ENCODE measurements at places on chromosomes 16 and 17.

DNA sequence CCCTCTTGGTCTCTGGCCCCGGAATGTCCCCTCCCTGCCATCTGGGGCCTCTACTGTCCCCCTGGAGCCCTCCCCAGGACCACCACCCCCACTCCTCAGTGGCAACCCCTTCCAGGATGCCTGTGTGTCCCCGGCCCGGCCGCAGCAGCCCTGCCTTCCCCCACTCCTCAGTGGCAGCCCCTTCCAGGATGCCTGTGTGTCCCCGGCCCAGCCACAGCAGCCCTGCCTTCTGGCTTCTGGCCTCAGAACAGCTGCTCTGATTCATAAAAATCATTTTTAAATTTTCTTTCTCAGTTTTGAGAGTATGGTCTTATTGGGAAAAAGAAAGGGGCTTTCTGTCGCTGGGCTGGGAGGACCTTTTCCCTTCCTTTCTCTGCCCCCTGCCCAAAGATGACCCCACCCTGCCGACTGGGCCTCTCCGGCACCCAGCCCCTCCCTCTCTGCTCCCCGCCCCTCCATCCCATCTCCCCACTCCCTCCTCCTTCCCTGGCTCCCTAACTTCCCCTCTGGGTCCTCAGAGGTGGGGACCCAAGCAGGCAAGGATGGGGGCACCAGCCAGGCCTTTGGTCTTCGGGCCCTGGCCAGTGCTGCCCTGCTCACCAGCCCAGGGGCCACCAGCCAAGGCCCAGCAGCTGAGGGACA lies 40.5 kb downstream of the BAHCC1 start:
- no peak for DNase-seq

GRCh38 chr17:72970246-72970645 lies 122.2 kb downstream of the SLC39A11 start:
- DNase-seq = no peak

DNA sequence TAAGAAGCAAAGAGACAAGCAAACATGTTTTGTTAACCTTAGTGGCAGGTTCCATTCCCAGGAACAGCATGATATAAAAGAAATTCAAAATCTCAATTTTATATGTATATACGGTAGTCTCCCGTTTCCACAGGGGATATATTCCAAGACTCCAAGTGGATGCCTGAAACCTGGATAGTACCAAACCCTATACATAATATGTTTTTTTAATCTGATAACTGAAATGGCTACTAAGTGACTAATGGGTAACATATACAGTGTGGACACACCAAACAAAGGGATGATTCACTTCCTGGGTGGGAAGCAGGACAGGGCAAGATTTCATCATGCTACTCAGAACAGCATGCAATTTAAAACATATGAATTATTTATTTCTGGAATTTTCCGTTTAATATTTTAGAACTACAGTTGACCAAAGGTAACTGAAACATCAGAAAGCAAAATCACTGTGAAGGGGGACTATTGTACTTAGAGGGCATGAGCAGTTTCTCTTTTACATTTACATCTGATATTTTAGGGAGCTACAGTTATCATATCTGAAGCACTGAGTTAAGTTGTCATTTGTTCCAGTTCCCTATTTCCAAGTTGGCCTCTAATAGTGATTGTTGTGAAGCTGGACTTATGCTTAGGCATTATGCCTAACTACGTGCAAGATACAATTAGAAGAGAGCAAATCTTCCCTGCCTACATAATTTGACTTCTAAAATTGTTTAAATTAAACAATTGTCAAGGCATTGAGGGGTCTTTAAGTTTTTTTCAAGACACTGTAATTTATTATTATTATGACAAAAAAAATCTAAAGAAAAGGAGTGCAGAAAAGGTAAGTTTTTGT lies 34.1 kb upstream of the ABCA6 start:
- no peak for DNase-seq

DNA sequence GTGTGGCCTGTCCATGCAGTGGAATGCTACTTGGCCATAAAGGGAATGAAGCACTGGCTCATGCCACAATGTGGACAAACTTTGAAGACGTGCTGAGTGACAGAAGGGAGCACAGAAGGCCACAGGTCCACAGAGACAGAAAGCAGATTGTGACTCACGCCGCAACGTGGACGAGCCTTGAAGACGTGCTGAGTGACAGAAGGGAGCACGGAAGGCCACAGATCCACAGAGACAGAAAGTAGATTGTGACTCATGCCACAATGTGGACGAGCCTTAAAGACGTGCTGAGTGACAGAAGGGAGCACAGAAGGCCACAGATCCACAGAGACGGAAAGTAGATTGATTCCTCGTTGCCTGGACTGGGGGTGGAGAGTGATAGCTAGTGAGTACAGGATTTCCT lies 19.2 kb downstream of the ZC3H18 start:
- no peak for DNase-seq

DNA sequence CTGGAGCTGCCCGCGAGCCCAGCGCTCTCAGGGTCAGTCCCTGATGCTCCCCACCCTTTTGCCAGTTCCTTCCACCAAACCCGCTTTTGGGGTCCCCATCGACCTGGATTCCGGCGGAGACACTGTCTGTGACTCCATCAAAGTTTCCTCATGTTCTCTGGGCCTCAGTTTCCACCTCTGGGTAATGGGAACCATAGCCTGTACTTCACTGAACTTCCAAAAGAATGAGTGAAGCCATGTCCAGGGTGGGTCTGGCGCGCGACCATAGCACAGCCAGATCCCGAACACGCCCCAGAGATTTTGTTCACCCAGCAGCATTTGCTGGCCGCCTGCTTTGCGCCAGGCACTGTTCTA lies 327 bp downstream of the SDR42E2 start:
- no peak for DNase-seq

GRCh38 chr16:7964744-7965143 lies 625.6 kb downstream of the TMEM114 start:
- DNase-seq = no peak

- no peak for DNase-seq
Measured at GRCh38 chr16:21184834-21185233, 26.4 kb downstream of the LDAF1 start.

- no peak for DNase-seq
Measured at GRCh38 chr17:34068571-34068970, 186.5 kb upstream of the CCL2 start.

DNA sequence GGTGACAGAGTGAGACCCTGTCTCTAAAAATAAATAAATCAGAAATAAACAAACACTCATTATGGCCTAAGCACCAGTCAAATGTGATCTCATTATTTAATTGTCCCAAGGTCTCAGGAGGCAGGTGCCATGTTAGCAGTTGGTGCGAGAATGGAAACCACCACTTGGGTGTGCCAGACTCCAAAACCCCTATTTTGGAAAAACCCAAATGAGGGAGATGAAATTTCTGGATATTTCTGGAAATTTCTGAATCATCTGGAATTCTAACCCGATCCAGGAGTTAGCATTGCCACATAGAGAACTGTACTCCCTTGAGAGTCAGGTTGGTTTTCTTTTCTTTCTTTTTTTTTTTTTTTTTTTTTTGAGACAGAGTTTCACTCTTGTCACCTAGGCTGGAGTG lies 264.0 kb downstream of the XYLT1 start:
- DNase-seq = no peak

DNA sequence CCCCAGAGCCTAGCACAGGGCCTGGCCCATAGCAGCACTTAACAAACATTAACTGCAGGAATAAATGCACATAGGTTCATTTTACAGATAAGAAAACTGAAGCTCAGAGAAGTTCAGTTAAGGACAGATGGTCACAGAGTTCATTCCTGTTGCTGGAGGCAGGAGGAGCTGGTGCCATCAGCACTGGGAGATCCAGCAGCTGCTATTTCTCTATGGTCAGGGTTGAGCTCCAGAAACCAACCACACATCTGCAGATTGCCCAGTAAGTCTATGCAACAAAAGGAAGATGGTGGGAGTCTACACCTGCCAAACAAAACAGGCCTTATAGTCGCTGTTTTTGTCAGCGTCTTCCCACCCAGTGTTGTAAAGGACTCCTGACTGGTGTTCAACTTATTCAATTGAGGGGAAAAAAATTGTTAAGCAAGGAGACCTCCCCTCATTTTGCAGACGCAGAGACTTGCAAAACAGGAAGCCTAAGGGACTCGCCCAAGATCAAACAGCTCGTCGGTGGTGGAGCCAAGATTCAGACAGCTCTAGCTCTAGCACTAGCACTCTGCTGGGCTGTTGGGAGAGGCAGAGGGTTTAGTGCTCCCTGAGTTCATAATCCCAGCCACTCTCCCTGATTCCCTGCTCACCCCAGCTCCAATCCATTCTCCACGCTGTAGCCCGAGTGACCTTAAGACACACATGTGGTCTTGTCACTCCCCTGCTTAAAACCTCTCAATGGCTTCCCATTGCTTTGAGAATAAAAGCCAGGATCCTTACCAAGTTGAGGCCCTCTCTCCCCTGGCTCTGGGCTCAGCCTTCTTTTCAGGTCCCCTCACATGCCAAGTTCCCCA lies 9.0 kb downstream of the NOG start:
- no peak for DNase-seq

GRCh38 chr16:48232493-48233040 lies 11.5 kb upstream of the LONP2 start:
- DNase-seq = no peak

DNA sequence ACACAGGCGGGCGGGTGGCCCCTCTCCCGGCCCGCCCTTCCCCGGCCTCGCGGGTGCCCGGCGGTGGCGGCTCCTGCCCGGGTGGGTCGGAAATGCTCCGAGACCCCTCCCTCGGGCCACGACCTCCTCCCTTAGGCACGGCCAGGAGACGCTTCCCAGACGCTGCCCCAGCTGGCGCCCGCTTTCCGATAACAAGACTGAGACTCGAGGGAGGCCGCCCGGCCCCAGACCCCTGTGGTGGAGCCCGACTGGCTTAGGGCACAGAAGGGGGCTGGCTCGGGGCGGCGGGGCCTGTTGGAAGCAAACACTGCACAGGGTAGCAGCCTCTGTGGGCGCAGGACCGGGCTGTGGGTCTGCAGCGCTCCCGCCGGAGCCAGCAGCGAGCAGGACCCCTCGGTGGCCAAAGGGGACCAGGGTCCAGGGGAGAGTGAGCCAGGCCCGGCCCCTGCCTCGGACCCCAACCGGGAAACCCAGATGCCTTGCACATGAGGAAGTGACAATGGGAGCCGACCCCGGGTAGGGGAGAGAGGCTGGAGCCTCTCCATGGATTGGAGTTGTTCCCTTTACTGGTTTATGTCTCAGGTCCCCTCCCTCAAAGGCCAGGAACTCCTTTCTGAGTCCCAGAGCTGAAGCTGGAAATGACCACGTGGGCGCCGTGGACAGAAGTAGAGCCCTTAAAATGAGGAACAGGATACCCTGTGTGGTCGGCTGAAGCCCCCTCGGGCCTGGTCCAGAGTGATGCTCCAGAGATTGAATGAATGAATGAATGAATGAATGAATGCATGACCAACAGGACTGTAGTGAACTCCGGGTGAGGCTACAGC lies 19.8 kb upstream of the ADCY7 start:
- DNase-seq = no peak

- no peak for DNase-seq
Measured at GRCh38 chr16:11742093-11742535, 543 bp downstream of the TXNDC11 start.

- DNase-seq = no peak
Measured at GRCh38 chr16:11005611-11005975, 61.2 kb downstream of the CLEC16A start.

GRCh38 chr17:80501741-80502577 lies 25.6 kb upstream of the NPTX1 start:
- no peak for DNase-seq

DNA sequence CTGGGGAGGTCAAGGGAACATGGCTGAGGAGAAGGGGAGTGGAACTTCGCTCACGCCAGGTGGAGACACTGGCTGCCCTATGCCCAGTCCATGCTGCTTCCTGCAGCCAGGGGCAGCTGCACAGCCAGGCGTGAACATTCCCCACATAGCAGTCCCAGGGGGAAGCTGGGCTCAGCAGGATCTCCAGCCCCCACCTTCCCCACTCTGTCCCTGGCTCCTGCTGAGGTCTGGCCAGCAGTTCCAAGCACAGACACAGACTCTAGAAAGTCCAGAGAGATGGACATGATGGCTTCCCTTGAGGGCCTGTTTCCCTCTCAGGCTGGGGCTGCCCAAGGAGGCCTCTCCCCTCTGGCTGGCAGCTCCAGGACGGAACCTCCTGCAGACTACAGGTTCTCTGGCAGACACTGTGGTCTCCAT lies 9.3 kb downstream of the JUP start:
- no peak for DNase-seq

- no peak for DNase-seq
Measured at GRCh38 chr16:29774730-29775129, 3.3 kb upstream of the ZG16 start.

DNA sequence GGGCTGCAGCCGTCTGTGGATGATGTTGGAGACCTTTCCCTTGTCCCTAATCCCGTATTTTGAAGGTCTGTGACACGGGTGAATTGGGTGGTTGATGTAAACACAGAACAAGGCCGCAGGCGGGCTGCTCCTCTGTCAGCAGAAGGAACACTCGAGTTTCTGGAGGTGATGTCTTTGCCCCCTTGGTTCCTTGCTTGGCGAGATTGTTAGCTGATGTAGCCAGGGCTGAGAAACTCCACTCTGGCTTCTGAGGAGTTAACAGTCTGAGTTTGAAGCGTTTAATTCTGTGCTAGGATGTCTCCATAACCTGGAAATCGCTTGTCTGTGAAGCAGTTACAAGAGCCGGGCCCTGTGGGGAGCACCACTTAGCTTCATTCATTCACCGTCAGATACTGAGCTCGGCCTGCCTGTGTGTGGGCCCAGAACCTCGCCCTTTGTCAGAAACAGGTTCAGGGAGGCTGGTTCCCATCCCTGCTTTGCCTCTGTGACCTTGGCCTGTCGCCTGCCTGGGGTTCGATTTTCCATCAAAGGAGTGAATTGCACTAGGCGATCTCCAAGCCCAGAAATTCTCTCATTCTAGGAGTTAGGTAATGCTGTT lies 1.3 kb downstream of the MAPK8IP3 start:
- DNase-seq = no peak

- DNase-seq = no peak
Measured at GRCh38 chr16:56198006-56198754, 6.9 kb downstream of the GNAO1 start.

- no peak for DNase-seq
Measured at GRCh38 chr17:48375356-48375755, 54.7 kb downstream of the SKAP1 start.

DNA sequence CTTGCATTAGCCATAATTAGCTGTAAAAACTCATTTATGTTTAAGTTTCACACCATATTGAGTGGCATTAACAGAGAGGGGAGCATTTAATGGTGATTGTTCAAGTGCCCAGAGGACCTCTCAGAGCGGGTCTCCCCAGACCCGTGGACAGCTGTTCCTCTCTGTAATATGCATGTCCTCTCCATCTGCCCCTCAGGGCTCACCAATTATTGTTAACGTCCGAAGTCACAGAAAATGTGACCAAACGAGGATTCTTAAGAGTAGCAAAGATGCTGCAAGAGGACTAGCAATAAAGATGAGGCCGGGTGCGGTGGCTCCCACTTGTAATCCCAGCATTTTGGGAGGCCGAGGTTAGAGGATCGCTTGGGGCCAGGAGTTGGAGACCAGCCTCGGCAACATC lies 130.2 kb downstream of the CPPED1 start:
- DNase-seq = no peak

All from GM18507 (cell line).